Stimulated activated CD8-positive, alpha-beta memory T cell treated with anti-CD3 and anti-CD28 coated beads, Interleukin-7, amount 100 ng/mL, for 1 hour (primary cell): ENCODE measurements at places on chromosomes 16 and 17.
A peak's percentile ranks its signal among the peaks of the same experiment; 100 is the strongest.

GRCh38 chr17:66353937-66354401, 51.6 kb downstream of the PRKCA start:
- DNase-seq: no peak

DNA sequence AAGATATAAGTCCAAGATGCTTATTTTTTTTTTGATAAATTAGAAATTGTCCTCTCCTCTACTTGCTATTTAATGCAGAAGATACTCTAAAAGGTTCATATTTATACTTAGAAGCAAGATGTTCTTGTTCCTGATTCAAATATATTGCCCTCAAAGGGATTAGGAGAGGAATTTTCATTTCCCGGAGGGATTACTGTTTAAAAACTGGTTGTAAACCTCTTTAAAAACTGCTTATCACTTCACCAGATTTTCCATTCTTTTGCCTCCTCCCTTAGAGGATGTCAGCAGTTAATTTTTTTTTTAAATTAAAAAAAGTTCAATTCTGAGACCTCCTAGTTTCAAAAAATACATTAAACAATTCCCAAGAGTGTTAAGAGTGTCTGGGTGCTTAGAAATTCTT, 2.8 kb downstream of the TENT4B start:
- no peak for DNase-seq

DNA sequence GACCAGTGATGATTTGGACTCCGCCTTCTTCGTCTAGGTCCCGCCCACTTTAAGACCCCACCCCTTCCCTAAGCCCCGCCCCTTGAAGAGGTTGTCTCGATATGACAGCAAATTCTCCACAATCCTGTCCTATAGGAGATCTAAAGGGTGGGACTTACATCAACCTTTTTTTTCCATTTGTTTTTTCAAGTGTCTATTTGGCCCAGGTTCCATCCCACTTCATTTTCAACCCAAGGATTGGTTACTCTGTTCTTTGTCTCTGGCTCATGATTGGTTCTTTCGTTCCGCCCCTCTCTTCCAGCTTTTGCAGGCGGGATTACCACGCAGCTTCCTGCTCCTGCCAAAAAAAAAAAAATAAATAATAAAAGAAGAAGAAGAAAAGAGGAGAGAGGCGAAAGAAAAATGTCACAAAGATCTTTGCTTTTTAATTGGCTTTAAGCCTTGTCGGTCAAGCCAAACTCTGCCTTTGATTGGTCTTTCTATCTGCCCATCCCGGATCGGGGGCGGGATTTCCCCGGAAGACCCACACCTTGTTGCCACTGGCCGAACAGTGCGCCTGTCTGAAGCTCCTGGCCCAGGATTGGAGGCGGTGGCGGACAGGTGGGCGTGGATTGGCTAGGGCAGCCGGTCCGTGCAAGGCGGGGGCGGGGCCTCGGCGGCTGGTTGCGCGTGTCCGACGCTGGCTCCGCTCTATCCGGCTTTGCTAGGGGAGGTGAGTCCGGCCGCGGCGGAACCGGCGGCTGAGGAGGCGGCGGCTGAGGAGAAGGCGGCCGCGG, 1.2 kb upstream of the NLK start:
- DNase-seq: peak; percentile 97

DNA sequence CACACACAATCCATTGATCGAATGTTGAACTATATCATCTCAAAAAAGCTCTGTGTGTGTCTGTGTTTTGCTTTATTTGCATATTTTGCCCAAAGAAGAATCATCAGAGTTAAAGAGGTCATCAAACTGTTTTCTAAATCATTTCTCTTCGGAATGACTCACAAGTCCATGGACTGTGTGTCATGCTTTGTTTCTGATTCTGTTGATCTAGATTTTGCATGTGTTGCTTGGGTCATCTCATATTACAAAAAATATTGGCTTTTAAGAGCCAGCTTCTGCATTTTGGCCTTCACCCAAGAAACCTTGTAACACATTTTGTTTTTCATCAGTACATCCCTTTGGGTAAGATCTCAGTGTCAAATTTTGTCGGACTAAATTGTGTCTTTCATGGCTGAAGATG, 471.2 kb upstream of the HSBP1 start:
- DNase-seq: no peak

DNA sequence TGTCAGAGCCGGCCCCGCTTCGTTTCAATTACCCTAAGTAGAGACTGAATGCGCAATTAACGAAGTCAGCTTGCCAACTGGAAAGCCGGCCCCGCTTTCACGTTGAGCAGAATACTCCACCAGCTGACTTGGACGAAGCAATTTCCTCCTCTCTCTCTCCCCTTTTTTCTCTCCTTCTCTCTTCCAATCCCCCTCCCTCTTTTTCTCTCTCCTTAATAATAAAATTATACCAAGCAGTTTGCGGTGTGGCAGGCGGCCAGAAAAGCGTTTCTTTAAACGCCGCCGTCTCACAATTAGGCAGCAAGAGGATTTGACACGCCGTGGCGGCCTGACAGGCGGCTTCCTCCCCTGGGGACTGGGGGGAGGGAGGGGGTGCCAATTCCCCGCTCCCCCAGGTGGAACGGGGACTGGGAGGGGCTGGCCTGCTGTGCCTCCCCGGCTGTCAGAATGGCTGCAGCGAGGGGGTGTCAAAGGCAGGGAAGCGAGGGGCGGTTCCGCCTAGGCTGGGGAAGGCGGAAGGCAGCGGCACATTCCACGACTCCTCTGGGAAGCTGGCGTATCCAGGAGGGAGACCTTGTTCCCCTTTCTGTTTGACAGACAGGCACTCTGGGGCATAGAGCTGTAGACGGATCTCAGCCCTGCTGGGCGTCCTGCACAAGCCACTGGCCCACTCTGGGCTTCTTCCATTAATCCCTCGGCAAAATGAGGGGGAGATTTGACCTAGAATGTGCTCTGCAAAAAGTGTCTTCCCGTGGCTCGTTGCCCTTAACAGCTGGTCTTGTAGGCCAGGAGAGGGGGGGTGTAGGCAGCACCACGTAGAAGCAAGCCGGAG, 52.7 kb downstream of the SREBF1 start:
- DNase-seq: no peak

GRCh38 chr16:75251280-75252048, at the start of gene BCAR1:
TSS of gene BCAR1 (minus strand) at chr16:75251624. CDS start at chr16:75251482, 142 bp downstream.
- DNase-seq: no peak
